Effector memory CD8-positive, alpha-beta T cell (primary cell): ENCODE measurements at places on chromosomes 4 and X.

DNA sequence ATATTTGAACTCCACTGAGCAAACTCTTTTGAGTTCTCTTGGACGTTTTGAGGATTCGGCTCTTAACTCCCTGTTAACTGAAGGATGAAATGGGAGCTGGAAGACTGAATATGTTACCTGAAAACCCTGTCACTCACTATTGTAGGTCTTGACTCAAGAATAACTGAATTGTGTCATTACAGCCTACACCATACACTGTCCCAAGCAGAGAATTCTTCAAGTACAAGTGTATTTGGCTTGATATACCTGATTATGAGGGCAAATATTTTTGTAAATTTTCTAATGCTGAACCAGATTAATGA is 276.1 kb downstream of the CFAP299 start:
- no peaks in the 10 kb centered on the region for H3K36me3 ChIP-seq
- DNase-seq, result no peak
- no peak overlapping the region for H3K27ac ChIP-seq
- no peaks in the 10 kb centered on the region for H3K4me1 ChIP-seq
- no peaks in the 10 kb centered on the region for H3K27me3 ChIP-seq
- no peak overlapping the region for H3K4me3 ChIP-seq

GRCh38 chr4:108878806-108879205 is 116.0 kb upstream of the ETNPPL start:
- no peaks in the 10 kb centered on the region for H3K4me1 ChIP-seq
- H3K4me3 ChIP-seq, result no peak overlapping the region
- no peak for DNase-seq
- H3K36me3 ChIP-seq, result no peaks in the 10 kb centered on the region

- H3K27me3 ChIP-seq, result peaks cover 11% of the 10 kb centered on the region
- no peak for DNase-seq
- H3K36me3 ChIP-seq, result no peaks in the 10 kb centered on the region
- no peak overlapping the region for H3K27ac ChIP-seq
- H3K4me3 ChIP-seq, result no peak overlapping the region
These were observed 77.5 kb downstream of the HTRA3 start for GRCh38 chr4:8346838-8347605.

DNA sequence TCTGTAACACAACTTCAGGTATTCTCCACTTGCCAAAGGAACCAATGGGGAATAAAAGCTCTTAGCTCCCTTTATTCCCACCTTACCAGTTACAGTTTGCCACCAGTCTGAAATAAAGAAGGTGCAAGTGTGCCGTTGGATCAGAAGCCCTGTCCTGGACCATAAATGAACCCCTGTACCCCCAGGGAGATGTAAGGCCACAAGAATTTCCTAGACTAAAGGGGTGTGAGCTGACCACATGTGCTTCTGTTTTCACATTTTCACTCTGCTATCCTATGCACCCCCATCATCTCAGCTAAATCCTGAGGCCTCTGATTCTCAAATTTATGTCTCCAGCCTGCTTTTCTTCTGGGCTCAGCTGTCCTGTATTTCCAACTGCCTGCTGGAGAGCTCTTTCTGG is 221.2 kb downstream of the SPRY1 start:
- H3K27me3 ChIP-seq, result no peaks in the 10 kb centered on the region
- peak overlapping the region; percentile 86 for H3K27ac ChIP-seq
- no peak for DNase-seq
- no peak overlapping the region for H3K4me3 ChIP-seq
- peaks cover 16% of the 10 kb centered on the region for H3K4me1 ChIP-seq

DNA sequence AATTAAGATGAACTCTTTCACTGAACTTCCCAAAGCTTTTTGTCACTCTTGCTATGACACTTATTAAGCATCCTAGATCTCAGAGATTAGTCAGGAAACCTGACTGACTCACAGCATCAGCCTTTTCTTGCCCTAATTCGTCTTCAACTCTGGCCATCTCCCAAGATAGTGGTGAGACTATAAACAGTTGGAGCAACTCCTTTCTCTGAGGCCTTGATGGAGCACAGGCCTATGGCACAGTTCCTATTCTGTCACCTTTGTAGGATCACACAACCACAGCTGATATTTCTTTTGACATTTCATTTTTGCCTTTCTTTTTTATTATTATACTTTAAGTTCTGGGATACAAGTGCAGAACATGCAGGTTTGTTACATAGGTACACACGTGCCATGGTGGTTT is 217.6 kb downstream of the PRR32 start:
- no peaks in the 10 kb centered on the region for H3K4me1 ChIP-seq
- DNase-seq, result no peak
- H3K27me3 ChIP-seq, result no peaks in the 10 kb centered on the region
- H3K27ac ChIP-seq, result no peak overlapping the region
- no peak overlapping the region for H3K4me3 ChIP-seq
